ENCODE measurements at places on chromosomes 7 and 10. TPM values are rescaled to one million over a fixed set of nuclear protein-coding genes. Genes with fewer than 3 reads are reported as not detected.
A peak's percentile ranks its signal among the peaks of the same experiment; 100 is the strongest.

DNA sequence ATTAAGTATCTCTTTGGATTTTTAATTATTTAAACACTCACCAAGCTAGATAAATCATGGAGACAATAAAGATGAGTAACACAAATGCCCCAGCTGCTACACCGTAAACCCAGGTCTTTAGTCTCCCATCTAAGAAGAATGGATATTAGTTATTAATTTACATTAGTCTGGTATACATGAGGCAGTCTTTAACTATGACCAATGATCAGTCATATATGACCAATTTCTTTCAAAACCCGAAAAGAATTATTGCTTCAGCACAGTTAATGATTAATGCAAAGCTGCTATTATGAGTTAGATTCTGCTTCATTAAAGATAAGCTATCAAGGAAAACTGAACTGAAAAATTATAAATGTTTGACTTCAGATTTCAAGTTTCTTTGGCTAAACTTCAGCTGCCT, 402.9 kb downstream of the PHF14 start:
- no peak for DNase-seq

Gene TLX1
- not detected for total RNA-seq

Gene TFPI2
- 113 TPM for total RNA-seq

- DNase-seq = no peak
These were observed 121.2 kb upstream of the PRKCQ start for GRCh38 chr10:6701289-6701688.

DNA sequence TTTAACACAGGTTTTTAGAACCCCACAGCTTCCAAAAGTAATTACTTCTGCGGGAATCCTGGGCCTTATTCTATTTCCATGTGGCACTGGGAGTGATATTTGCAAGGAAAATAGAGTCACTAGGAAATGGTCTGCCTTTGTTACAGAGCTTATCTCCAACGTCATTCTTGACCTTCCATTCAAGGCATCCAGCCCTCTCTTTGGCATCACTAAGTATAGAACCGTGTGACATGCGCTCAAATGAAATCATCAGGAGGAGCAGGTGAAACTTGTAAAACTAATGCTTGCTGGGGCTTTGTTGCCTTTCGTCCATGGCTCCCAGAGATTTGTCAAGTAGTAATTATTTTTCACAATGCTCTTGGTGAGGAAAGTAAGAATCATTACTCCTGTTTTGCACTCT, 73.4 kb downstream of the PAPSS2 start:
- DNase-seq = no peak

DNA sequence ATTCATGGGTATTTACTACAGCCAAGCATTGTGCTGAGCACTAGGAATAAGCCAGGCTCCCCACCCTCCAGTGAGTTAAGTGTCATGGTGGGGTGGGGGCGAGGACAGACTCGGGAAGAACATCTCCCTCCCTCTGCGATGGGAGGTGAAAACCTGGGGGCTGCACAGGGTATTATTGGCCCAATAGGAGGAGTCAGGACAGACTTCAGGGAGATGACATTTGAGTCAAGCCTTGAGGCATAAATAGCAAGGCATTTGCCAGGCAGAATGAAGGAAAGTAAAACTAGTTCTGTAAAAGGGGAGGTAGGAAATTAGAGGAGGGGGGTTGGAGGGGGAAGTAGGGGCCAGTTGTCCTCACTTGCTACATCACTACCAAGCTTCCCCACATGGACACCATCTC, 18.9 kb downstream of the NKX2-3 start:
- DNase-seq = no peak

Gene CRHR2
- not detected for total RNA-seq

GRCh38 chr7:117750612-117751563, 122.4 kb downstream of the CTTNBP2 start:
- DNase-seq = peak; percentile 32

Gene NCAPG2
- total RNA-seq = 57.2 TPM
